ENCODE measurements at places on chromosomes 1 and 21.
A peak's percentile ranks its signal among the peaks of the same experiment; 100 is the strongest.

DNA sequence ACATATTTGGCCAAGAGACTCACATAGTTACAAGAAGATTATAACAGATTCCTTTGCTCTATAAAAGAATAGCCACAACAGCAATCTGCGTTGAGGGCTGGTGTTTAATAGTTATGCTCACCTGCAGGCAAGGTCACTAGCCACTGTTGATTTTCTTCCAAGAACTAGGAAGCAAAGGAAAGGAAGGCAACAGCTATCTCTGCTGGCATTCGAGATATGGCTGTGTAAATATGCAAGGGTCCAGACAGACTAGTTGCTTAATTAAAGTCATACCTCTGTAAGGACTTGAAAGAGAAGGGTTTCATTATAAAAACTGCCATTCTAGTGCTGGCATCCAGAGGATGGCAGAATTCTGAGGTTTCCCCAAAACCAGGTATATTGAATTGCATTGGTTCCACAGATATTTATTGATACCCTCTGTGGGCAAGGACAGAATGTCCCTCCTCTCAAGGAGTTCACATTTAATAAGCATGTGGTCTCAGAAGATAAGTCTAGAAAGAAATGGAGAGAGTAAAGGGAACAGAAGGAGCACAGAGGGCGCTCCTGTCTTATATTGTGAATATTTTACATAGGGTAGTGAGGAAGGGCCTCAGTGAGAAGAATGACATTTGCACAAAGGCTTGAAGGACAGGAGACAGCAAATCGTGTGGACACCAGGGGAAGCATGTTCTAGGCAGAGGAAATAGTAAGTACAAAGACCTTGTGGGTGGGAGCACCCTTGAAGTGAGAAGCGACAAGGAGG is 23.6 kb upstream of the PLEKHA6 start:
- DNase-seq, result no peak

- no peak for DNase-seq
These were observed 294.4 kb downstream of the PLPP3 start for GRCh38 chr1:56284928-56285327.

GRCh38 chr1:83515578-83516154 is 483.3 kb downstream of the TTLL7 start:
- no peak for DNase-seq

DNA sequence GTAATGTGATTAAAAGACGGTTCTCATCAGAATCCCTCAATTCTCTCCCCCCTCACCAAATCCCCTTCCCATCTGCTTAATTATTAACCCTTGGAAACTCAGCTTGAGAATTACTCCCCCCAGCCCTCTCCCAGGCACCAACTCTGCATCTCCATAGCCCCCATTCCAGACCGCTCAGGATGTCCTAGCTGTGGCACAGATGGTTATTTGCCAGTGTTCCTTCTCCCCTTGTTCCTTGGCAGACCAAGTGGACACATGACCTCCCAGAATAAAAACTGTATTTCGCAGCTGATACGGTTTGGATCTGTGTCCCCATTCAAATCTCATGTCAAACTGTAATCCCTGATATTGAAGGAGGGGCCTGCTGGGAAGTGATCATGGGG is 14.6 kb downstream of the HENMT1 start:
- no peak for DNase-seq

DNA sequence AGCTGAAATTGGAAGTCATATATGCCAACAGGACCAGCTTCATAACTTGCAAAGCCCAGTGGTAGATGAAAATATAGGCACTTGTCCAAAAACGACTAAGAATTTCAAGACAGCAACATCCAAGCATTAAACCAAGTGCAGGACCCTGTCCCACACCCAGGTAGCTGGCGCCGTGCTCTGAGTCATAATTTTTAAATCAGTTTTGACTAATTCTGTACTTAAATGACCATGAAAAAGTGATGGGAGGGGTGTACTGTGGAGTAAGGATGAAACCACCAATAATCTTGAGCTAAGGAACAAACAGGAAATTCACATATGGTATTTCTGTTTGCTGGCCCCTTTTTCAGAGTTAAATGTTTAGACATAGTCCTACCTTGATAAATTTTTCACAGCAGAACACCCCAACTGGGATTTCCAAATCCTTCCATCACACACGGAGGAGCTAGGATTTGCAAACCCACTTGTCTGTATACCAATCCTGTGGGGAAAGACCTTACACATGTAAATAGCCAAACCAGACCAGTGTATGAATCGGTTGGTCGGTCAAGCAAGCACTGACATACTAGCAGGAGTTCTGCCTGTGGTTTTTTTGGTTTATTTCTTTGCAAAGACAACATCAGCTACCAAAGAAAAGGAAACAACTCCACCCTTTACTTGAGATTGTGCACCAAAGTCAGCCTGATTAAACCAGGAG is 235.7 kb upstream of the RAB4A start:
- no peak for DNase-seq

DNA sequence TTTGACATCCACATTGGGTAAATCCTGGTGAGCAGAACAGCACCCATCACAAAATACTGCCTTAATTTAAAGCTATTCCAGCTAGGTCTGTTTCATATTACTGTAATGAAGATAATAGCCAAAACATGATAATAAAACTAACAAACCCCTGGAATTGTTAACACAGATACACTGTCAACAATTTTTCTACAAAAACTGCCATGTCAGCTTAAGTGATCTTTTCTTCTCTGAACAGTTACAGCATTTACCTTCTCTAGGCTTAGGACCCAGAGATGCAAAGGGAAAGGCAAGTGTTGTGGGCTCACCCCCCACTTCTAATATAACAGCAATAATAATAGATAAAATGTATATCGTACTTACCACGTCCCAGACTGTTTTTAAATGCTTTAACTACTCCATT is 92.1 kb downstream of the SMYD3 start:
- DNase-seq, result no peak

DNA sequence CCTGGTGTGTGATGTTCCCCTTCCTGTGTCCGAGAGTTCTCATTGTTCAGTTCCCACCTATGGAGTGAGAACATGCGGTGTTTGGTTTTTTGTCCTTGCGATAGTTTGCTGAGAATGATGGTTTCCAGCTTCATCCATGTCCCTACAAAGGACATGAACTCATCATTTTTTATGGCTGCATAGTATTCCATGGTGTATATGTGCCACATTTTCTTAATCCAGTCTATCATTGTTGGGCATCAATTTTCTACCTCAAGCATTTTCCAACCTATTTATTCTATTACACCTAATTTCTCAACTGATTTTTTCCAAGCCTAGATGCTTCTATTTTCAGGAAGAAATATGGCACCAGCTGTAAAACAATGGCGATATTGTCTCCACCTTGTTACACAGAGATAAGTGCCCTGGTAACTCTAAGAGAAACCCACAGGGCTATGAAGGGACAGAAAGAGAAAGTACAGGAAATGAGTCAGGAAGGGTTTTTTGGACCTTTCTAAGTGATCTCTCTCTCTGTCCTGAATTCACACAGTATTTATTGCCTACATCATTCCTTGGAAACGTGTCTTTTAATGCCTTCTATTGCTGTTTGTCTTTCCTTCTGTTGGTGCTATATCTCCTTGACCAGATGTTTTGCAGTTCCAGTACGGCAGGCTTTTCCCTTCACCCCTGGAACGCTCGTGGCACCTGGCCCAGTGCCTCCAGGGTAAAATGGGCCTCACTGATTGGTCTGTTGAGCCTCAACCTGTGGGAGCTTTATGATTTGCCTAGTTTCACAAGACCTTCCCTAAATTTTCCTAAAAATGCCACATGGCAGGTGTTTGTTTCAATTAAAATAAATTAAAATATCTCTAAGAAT is 14.6 kb upstream of the JAK1 start:
- DNase-seq, result no peak

DNA sequence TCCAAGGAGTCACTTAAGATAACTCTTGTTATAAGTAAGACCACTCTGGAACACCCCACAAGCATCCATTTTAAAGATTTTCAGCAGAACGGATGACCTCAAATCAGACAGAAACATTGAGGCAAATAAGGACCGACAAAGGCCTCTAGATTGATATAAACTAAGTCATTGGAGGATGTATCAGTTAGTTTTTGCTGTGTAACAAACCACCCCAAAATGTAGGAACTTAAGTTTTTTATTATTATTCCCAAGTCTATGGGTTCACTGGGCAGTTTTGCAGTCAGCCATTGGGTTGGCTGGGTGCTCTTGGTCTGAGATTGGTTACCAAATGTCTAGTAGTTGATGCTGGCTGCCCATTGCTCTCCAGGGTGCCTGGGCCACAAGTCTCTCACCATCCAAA is 311.8 kb downstream of the SIPA1L2 start:
- no peak for DNase-seq

DNA sequence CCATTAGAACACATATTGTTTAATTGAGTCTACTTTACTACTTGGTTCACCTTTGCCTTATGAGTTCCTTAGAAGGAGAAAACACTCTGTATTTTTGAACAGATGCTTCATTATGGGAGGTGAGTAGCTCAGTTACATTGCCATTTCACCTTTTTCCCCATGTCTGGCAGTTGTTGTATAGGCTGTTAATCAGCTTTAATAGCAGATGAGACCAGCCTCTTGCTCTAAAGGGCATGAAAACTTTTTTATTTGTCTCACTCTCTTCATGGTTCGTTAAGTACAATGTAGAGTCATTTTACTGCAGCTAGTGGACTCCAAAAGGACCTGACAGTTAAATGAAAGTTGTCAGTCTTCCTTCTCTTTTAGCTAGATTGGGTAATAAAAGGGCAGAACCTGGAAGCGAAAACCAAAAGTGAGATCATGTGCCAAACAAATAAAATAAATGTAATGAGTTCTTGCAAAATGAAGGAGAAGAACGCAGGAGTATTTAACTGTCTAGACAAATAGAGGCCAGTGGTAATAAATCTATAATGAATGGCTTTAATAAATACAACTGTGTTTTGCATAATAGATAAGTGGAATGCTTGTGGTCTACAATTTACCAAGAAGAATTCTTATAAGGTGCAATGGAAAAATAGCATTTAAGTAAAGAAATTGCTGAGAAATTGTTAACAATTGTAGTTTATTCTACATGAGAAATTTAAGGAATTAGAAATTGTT is 180.0 kb upstream of the NEGR1 start:
- DNase-seq, result no peak

- DNase-seq, result no peak
These were observed 214.5 kb downstream of the TBX15 start for GRCh38 chr1:118773656-118774055.

- DNase-seq, result no peak
These were observed 82.2 kb upstream of the SLFNL1 start for GRCh38 chr1:41103766-41104165.

GRCh38 chr1:160400646-160401486 is 502 bp downstream of the VANGL2 start:
- DNase-seq, result no peak

DNA sequence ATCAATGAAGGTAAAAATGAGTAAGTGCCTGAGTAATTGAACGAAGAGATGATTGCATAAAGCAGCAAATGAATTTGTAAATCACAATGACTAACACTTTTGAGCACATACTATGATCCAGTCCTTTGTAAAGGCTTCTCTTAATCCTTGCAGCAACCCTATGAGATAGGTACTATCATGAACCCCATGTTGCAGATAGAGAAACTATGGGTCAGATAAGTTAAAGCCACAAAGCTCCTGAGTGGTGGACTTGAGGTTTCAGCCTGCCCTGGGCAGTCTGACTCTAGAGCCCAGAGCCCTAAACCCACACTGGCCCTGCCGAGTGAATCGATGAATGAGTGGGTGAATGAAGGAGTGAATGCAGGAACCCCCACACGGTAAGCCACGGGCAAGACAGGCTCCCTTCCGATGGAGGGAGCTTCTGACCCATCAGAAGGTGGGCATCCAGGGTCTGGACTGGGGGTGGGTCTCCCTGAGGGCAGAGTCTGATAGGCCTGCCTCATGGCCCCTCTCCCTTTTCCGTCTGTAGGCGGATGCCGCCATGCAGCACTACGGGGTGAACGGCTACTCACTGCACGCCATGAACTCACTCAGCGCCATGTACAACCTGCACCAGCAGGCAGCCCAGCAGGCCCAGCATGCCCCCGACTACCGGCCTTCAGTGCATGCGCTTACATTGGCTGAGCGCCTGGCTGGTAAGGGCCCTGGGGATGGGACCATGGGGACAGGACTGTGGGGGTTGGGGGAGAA is 17.0 kb downstream of the DMBX1 start:
- DNase-seq, result no peak

DNA sequence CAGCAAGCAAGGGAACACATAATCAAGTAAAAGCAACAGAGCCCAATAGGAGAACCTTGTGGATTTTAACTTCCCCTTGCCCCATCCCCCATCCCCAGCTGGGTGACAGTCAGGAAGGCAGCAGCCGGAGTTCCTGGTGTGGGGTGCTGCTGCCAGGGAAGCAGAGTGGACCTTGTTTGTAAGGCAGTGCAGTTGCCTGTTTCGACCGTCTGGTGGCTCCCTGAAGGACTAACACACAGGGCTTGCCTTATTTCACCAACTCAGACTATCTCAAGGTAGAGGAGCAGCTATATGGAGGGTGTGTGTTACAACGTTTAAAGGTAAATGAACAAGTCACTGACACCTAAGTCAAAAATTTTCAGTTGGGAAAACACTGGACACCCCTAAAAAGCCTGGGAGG is 6.6 kb downstream of the KRTAP10-8 start:
- DNase-seq, result peak; percentile 2

DNA sequence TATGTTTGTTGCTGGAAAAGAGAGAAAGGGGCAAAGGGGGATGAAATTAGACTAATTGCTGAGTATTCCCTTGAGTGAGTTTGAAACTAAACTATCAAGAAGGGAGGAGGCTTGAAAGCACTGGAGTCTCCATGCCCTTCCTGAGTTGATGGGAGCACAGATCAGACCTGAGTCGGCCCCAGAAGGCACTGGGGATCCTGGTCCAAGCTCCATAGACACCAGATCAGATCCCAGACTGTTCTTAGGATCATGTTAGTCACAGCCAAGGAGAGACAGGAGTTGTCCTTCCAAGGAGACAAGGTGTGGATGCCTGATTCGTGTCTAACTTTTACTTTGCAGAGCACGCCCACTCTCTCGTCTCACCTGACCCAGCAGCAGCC is 152.3 kb downstream of the NR5A2 start:
- no peak for DNase-seq

DNA sequence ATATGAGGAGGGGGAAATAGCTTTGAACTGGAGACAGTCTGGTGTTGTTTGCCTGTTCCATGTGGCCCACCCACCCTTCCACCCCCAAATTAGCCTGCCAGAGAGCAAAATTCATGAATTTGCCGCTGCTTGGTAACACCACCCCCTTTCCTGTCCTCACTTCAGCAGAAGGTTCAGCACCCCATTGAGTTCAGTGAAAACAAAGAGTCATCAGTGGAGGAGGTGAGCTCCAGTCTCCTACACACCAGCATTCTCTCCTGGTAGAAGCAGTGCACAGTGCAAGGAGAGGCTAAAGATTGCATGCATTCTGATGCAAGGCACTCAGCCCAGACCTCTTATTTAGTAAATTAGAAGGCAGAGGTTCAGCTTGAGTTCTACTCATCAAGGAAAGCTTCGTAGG is 99.7 kb upstream of the DYNLT5 start:
- DNase-seq, result no peak

DNA sequence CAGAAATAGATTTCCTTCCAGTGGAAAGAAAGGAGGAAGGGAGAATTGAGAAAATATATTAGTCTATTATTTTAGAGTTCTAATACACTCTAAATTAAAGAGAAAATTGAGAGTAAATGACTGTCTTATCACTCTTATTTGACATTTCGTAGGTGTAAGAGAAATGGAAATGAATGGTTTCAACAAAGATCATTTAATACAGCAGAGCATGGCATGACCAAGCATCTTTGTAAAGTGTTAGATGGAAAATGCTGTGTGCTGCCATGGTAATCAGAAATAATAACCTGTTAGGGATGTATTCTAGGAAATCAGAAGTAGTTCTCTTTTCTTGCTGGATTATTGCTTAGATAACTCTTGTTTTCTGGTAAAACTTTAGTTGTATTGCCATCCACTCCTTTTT is 90.9 kb downstream of the GIPC2 start:
- DNase-seq, result no peak

GRCh38 chr1:25501235-25502058 is 42.0 kb upstream of the LDLRAP1 start:
- no peak for DNase-seq

Data from glomerular endothelial cell (primary cell).